ENCODE measurements at places on chromosomes 1 and 21.

GRCh38 chr1:8780405-8780804 is 37.0 kb downstream of the RERE start:
- DNase-seq: no peak

DNA sequence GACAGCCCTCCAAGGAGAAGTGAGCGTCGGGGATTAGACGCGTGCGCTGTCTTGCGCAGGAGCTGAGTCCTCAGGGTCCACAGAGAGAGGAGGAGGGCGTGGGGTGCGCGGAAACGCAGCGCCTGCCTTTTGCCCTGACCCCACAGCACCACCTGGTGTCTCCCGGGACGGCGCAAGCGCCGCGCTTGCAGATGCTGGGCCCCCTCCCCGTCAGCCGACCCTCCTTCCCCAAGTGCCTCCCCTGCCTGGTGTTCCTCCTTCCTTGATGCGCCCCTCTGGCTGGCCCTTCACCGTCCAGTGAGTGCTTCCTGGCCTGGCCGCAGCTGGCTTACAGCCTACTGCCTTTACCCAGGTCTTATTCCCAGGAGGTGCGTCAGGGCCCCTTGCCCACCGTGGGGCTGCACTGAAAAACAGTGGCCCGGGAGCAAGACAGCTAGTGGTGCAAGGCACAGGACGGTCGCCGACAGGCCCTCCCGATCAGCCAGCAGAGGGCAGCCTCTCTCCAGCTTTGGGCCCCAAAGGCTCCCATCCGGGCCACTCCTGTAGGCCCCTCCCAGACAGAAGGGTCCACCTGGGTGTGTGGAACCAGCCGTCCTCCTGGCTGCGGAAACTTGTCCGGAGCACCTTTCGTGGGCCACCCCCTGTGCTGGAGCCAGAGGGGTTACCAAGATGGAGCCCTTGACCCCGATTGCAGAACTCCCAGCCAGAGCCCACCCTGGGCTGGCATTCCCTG is 12.9 kb upstream of the PHLDA3 start:
- DNase-seq: peak; percentile 81

DNA sequence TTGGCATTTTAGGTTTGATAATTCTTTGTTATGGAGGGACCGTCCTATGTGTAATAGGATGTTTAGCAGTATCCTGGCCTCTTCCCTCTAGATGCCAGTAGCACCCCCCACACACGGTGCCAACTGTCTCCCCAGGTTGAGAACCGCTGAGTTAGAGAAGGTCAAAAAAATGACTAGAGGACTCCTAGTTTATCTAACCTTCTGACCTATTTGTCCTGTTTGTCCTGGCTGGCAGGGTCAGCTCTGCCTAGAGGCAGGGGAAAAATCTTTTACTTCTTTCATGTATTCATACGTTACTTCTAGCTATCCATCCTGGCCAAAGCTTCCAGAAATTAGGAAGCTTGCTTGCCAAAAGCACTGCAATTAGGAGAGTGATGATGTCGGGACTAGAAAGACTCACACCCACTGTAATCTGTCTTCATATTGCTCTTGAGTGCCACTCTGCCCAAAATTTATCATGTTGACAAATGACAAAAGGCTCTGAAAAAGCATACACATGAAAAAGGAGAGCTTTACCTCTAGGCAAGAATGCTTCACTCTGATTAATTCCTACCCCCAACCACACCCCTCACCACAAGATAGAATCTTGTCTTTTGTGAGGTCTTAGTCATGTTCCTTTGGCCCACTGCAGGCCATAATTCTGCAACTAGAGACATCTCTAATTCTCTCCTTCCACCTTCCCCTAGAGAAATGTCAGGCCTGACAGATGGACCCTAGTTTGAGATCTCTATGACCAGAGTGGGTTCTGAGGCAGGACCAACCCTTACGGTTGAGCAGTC is 14.4 kb upstream of the AKR1A1 start:
- DNase-seq: no peak

- no peak for DNase-seq
Measured at GRCh38 chr21:14046401-14046800, 164.4 kb downstream of the LIPI start.

DNA sequence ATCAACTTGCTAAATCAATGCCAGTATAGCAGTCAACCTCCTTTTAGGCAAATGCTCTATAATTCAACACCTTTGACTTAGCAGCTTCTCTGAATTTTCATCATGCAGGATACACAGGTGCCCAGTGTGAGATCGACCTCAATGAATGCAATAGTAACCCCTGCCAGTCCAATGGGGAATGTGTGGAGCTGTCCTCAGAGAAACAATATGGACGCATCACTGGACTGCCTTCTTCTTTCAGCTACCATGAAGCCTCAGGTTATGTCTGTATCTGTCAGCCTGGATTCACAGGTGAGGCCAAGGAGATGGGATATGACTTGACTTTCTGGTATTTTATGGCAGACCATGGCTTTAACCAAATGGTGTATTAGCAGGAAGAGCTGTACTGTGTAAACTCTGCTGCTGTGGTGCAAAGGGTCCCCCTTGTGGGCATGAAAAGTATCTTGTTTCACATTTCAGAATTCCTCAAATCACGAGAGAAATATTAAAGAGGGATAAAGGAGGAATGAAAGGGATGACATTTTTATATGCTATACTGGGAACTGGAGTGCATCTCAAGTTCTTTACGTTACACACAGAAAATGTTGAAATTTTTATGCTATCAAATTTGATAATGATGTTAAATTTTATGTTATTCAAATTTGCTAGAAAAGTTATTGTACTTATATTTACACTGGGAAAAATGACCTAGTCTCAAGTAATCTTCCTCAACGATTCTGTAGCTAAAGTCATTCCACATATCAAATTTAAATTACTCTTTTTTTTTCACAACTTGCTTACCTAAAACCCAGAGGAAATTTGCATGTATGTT is 88.9 kb downstream of the CRB1 start:
- DNase-seq: peak; percentile 5

GRCh38 chr1:63304410-63304809 is 18.0 kb upstream of the FOXD3 start:
- DNase-seq: no peak

DNA sequence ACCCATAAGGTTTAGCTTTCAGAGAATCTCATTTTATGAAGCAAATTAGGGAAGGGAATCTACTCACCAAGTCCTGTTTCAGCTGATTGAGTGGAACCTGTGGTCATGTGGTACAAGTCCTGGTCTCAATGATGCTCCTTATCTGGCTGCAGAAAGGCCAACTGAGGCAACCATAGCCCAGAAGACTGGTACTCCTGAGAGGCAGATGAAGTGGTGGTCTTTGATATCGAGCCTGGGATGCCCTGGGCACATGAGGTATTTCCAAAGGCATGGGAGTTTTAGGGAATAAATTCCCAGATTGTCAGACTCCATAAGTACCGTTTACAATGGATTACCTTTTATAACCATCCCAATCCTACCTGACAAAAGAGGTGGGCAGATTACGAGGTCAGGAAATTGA is 3.3 kb downstream of the MX1 start:
- no peak for DNase-seq

DNA sequence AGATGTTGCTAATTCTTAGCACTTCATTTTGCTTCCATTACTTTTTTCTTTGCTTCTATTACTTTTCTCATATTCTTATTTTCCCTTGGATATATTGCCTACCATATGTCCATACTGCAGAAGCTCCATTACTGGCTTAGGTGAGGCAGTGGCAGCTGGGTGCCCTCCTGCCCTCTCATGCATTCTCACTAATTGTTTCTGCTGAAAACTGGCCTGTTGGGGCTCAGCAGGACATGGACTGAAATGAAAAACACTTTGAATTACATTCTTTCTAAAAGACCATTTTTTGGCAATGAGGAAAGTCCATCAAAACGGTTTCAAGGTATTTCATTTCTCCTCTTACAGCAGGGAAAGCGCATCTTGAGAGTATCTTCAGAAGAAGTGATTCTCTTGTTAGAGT is 122.9 kb downstream of the MAST2 start:
- no peak for DNase-seq
